NCI-H774 (cell line): ENCODE measurements at places on chromosomes 6 and 20.

DNA sequence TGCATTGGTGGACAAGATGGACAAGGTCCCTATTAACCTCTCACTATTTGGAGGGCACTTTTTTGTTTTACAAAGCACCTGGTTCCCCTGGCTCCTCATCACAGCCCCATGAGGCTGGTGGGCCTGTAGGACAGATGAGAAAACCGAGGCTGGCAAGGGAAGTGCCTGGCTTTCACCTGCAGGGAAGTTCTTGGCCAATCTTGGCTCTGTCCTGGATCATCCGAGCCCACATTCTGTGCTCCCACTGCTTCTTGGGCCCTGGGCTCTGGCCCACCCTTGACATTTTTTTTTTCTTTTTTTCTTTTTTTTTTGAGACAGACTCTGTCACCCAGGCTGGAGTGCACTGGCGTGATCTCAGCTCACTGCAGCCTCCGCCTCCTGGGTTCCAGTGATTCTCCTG, 14.7 kb downstream of the SLC13A3 start:
- DNase-seq, result no peak

GRCh38 chr6:139442188-139442671, 67.8 kb upstream of the CITED2 start:
- no peak for DNase-seq

DNA sequence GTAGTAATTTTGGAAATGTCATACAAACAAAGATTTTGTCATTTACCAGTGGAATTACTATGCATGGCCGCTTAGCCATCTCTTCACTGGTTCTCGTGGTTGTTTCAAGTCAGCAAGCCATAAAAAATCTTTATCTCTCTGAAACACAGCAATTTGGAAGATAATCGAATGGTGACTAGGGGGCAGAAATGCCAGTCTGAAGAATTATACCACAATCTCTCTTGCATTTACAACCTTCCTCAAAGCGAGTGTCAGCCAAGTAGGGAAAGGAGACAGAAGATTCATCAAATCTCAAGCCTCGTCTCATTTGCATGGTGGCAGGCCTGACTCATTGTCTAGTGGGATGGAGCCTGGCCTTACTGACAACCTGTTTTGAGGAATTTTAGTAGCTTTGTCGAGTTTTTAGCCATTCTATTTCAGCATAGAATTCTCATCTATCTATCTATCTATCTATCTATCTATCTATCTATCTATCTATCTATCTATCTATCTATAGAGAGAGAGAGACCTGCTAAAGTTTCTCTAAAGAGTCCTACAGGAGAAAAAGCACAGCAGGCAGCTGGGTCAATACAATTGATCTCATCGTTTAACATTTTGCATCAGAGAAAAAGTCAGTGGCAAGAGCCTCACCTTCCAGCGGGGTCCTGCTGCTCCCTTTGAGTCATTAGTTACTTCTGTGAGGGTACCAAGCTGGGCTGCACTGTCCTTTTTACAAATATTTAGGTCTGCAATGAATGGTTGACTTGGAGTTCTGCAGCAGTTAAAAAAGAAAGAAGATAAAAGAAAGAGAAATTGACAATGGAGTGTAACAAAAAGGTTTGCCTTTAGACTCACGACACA, 572.8 kb downstream of the TFAP2A start:
- no peak for DNase-seq

DNA sequence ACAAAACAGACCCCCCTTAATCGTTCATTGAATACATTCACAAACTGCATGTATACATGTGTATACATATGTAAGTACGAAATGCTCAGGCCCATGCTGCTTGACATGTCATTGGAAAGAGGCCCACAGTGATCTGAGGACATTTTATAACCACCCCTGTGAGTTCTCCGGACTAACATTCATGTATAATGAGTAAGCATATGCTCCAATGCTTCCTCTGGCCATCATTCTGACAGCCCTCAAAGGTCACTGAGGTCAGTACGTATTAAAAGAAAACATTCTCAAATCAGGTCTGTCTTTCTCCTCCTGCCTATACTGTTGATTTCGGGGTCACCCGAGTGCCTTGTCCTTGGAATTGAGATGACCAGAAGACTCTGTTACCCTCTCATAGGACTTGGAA, 54.9 kb downstream of the TENT5A start:
- no peak for DNase-seq

DNA sequence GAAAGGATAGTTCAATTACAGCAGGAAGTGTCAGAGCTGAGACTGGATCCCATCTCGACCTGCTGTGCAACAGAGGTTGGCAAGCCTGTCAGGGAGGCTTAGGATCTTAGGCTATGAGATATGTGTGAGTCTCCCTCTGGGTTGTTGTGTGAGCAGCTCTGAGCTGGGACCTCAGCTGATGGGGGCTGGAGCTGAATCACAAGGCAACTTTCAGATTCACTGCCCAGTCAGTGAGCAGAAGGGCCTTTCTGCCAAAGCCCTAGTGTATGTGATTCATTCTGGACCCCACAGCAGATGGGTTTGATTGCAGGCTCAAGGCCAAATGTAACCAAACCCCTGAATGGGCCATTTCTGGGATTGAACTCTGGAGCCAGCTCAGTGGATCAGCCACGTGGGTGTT, 4.5 kb downstream of the PI3 start:
- no peak for DNase-seq

- no peak for DNase-seq
Measured at GRCh38 chr20:58458342-58459057, 56.7 kb downstream of the APCDD1L start.

- DNase-seq, result no peak
Measured at GRCh38 chr6:147382945-147383554, 125.4 kb upstream of the SAMD5 start.

- DNase-seq, result no peak
Measured at GRCh38 chr6:151387175-151387970, 4.0 kb downstream of the ZBTB2 start.

DNA sequence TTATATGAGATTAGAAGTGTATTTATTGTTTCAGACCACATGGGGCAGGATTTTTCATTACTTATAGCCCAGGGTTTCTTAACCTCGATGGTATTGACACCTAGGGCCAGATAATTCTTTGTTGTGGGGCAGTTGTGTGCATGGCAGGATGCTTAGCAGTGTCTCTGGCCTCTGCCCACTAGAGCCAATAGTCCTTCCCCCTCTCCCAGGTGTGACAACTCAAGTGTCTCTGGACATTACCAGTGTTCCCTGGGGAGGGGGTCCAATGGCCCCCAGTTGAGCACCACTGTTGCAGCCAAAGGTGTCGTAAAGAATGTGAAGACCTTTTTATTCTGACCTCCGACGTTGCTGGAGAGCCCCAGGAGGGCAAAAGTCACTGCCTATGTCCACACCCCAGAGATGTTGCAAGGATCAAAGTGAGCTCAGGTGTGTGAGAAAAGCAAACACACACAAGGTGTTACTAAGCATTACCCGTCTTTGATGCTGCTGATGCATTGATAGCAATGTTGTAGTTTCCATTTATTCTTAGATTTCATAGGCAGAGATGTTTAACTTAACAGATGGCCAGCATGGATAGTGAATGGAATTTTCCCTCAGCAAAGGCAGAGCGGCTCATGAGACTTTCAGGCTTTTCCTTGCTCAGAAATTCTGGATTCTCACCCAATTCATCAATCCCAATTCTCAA, 22.2 kb downstream of the BANF2 start:
- DNase-seq, result no peak
